ENCODE measurements at places on chromosomes 1 and 21. TPM values are rescaled to one million over a fixed set of nuclear protein-coding genes. Genes with fewer than 3 reads are reported as not detected.

DNA sequence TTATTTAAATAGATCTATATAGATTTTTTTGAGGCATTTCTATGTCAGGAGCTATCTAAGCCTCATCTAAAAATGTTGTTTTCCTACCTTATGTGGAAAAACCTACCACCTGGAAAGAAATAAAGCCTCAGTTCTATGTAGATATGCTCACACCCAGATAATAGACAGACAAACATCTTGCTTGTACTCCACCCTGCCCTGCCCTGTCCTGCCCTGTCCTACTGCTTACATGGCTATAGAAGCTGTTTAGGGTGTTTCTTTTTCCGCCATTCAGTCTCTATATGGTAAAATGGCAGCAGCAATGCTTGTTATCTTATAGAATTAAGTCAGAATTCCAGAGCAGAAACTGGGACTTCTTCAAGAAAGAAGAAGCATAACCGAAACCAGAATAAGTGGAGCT is 13.4 kb downstream of the CTTNBP2NL start:
- no peak for DNase-seq
- no peak overlapping the region for H3K4me3 ChIP-seq
- no peaks in the 10 kb centered on the region for H3K4me1 ChIP-seq
- no peak overlapping the region for H3K27ac ChIP-seq
- no peaks in the 10 kb centered on the region for H3K36me3 ChIP-seq
- peaks cover 9% of the 10 kb centered on the region for H3K27me3 ChIP-seq

- H3K36me3 ChIP-seq = no peaks in the 10 kb centered on the region
- no peak overlapping the region for H3K27ac ChIP-seq
- H3K27me3 ChIP-seq = no peaks in the 10 kb centered on the region
- no peaks in the 10 kb centered on the region for H3K4me1 ChIP-seq
- DNase-seq = no peak
- no peak overlapping the region for H3K4me3 ChIP-seq
These were observed 35.4 kb downstream of the ENAH start for GRCh38 chr1:225617479-225617878.

The SPATA46 gene
- not detected for total RNA-seq

The RNU1-4 gene
- total RNA-seq = 874 TPM

The VCAM1 gene
- total RNA-seq = 2.2 TPM

DNA sequence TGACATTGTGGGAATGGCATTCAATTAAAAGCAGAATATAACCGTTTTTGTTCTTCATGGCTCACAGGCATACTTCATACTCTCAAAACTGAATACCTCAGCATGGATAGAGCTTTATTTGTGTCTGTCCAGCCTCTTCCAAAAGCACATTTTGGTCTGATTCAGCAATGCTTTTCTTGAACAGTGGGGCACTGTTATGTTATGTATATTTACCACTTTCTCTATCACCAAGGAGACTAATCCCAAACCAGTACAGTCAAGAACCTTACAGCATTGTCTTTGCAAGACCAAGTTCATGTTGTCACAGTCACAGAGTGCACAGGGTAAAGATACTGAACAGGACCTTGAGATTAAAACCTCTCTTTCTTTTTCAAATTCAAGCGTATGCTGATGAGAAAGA is 582.8 kb downstream of the PTBP2 start:
- no peak for DNase-seq
- no peak overlapping the region for H3K27ac ChIP-seq
- H3K36me3 ChIP-seq = peaks cover 9% of the 10 kb centered on the region
- H3K27me3 ChIP-seq = no peaks in the 10 kb centered on the region

- H3K4me3 ChIP-seq = no peak overlapping the region
- H3K36me3 ChIP-seq = no peaks in the 10 kb centered on the region
- H3K27me3 ChIP-seq = peaks cover 8% of the 10 kb centered on the region
These were observed 10.6 kb upstream of the GIPC2 start for GRCh38 chr1:78035121-78035520.

DNA sequence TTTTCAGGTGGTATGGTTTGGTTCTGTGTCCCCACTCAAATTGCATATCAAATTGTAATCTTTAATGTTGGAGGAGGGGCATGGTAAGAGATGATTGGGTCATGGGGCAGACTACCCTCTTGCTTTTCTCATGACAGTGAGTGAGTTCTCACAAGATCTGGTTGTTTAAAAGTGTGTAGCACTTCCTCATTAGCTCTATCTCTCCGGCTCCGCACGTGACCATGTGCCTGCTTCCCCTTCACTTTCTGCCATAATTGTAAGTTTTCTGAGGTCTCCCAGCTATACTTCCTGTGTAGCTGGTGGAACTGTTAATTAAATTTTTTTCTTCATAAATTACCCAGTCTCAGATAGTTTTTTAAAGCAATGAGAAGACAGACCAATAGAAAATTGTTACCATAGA is 843.2 kb downstream of the AMY1C start:
- DNase-seq = no peak
- H3K4me1 ChIP-seq = no peaks in the 10 kb centered on the region
- H3K27ac ChIP-seq = no peak overlapping the region
- no peaks in the 10 kb centered on the region for H3K27me3 ChIP-seq
- no peak overlapping the region for H3K4me3 ChIP-seq

- H3K27ac ChIP-seq = no peak overlapping the region
- no peak for DNase-seq
- H3K4me1 ChIP-seq = no peaks in the 10 kb centered on the region
- no peaks in the 10 kb centered on the region for H3K36me3 ChIP-seq
- no peak overlapping the region for H3K4me3 ChIP-seq
These were observed 59.0 kb upstream of the BTG3 start for GRCh38 chr21:17671733-17672132.

- no peak overlapping the region for H3K4me3 ChIP-seq
- H3K27me3 ChIP-seq = peaks cover 17% of the 10 kb centered on the region
- H3K36me3 ChIP-seq = no peaks in the 10 kb centered on the region
- no peak overlapping the region for H3K27ac ChIP-seq
- DNase-seq = no peak
These were observed 223.2 kb downstream of the TNR start for GRCh38 chr1:175520186-175520585.

Data from activated naive CD8-positive, alpha-beta T cell treated with anti-CD3 and anti-CD28 coated beads for 36 hours (primary cell).